ENCODE measurements at places on chromosomes 2 and 18.

DNA sequence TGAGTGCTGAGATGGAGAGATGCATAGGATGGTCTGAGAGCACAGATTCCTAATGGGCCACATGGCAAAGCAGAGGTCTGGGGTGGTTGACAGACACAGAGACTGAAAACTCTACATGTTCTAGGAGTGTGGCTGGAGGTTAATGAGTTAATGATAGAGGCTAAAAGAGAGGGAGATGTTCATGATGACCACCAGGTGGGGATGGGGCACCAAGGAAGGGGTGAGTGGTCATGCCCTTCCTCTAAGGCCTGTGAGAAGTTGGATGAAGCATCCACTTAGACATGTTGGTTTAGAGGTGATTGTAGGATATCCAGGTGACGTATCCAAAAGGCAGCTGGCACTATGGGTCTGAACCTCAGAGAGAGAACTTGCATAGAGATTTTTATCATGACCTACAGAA, 102.1 kb downstream of the LRP2 start:
- no peak for DNase-seq

DNA sequence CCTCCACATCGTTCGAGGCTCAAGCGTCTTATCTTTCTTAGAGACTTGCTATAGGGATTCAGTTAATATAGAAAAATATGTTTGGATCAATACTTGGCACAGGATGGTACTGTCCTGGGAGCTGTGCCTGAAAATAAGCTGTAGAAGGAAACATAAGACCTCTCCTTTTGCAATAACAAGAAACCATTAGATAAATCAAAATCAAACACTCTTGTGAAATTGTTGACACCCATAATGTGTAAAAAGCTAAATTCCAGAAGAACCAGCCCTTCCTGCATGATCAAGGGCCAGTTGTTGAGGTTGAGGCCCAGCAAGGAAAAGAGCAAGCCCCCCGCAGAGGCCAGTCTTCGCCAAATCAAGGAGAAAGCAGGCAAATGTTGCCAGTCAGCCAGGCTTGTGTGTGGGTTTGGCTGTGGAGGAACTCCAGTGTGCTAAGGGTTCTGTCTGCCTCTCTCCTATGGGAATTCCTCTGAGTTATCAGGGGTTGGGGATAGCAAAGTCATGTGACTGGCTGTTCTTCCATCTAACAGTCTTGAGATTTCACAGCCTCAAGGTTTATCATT, 185.7 kb downstream of the ACKR3 start:
- DNase-seq, result no peak

DNA sequence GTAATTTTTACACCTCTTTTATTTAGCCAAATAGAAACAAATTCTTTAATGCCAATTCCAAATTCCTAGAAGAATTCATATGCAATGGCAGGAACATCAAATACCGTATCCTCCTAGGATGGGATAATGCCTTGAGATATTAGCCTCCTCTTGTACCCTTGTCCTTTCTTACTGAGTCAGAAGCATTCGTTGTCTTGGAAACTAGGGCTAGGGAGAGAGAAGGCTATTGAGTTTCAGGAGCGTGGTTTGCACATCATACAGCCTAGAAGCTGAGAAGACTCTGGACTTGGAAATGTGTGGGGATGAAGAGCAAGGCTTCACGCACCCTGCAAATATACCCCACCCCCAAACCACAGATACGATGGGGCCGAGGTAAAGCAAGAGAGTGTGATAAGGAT, 300.7 kb downstream of the SP3 start:
- DNase-seq, result no peak

DNA sequence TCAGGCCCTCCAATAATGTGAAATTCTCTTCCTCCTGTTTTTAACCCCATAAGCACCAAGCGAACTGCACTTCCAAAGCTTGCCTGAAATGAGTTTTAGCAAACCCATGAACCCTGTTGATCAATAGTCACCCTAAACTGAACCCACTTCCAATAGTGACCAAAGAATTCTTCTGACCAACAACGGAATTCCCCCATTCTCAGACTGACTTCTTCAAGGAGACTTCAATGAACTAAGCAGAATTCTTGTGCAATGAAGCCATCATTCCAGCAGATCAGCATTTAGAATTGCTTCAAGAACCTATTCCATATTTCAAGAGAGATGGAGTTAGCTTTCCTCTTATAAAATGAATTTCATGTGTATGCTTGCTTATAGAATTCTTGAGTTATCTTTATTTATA, 176.9 kb upstream of the FN1 start:
- peak; percentile 85 for DNase-seq

GRCh38 chr2:105403783-105404698, 5.2 kb upstream of the FHL2 start:
- DNase-seq, result peak; percentile 93

GRCh38 chr2:168241208-168241607, 6.2 kb downstream of the STK39 start:
- no peak for DNase-seq

GRCh38 chr2:10635430-10635829, 54.3 kb downstream of the NOL10 start:
- no peak for DNase-seq

- no peak for DNase-seq
These were observed 127.0 kb upstream of the BCL2L11 start for GRCh38 chr2:110993557-110994231.

GRCh38 chr2:97707362-97708047, 5.9 kb upstream of the ZAP70 start:
- no peak for DNase-seq

DNA sequence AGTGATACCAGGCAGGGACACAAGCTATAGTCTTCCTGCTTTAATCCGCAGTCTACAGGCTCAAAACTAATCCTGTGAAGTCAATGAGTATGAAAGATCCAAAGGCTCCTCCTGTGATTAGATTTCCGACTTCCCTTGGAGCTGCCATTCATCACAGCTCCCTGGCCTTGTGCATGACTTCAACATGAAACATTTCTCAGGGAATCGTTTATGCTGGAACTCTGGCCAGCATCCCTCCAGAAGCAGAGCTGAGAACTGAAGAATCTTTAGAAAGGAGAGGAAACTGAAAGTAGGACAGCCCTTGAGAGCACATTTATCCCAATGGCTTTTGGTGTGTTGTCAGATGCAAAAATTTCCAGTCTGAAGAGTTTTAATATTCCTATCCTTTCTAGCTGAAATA, 84.3 kb upstream of the SESTD1 start:
- no peak for DNase-seq

DNA sequence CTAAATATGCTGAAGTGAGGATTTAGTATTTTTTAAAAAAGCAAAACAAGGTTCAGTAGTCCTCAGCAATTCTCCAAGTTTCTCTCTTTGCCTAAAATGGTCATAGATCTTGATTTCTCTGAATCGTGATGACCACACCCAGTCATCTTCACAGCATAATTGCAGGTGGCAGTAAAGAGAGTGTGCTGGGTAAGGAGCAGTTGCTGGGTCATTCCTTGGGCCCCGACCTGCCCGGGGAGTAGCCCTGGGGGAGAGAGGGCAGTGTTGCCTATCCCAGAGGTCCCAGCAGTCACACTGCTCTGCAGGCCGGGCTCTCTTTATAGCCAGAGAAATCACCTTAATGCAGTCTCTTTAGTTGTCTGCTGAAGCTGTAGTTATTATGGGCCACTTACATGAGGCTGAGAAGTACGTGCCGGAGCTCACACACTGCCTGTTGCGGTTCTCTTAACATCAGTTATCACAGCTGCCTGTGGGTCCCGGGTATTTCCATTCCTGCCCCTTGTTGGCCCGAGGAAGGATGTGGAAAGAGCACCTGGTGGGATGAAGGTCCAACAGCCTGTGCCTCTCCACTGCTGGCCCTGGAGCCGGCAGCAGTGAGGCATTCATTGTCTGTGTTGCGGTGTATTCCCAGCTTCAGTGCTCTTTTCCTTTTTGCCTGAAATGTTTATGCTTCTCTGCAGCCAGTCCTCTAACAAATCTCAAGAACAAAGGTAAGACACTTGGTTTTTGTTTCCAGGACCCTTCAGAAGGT, 230.1 kb downstream of the ALPK2 start:
- no peak for DNase-seq

- DNase-seq, result no peak
These were observed 37.5 kb upstream of the SERPINB2 start for GRCh38 chr18:63850020-63850419.

DNA sequence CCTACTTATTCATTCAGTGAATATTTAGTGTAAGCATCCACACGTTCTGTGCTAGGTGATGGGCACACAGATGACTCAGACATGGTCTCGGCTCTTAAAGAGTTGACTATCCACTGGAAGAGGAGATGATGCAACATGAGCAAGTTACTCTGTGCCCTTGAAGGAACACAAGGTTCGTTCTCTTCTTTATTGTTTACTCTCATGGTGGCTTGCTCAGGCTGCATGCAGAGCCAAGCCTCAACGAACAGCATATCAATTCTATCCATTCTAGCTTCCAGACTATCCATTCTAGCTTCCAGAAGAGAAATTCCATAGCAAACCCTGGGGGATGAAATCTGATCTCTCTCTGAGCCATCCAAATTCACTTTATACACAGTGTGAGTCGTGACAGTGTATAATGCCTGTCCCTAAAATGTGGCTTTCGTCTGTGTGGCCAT, 68.1 kb upstream of the CTAGE1 start:
- DNase-seq, result no peak

DNA sequence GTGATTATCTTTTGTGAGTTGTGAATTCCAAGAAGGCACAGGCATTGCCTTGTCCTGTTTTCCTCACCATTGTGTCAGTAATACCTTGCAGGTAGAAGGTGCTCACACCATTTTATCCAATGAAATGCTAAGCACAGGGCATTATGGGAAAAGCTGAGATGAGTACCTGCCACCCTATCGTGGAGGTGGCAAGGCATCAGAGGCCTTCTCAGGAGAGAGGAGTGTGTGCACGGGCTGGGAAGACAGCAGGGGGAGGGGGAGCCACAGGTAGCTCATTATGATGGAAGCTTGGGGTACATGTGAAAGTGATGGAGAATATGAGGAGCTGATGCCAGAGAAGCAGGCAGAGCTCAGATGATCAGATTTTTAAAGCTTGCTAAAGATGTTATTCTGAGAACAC, 69.5 kb downstream of the ASAP2 start:
- DNase-seq, result no peak

Measured in non-pigmented ciliary epithelial cell (primary cell).